ENCODE measurements at places on chromosomes 2 and 18.

DNA sequence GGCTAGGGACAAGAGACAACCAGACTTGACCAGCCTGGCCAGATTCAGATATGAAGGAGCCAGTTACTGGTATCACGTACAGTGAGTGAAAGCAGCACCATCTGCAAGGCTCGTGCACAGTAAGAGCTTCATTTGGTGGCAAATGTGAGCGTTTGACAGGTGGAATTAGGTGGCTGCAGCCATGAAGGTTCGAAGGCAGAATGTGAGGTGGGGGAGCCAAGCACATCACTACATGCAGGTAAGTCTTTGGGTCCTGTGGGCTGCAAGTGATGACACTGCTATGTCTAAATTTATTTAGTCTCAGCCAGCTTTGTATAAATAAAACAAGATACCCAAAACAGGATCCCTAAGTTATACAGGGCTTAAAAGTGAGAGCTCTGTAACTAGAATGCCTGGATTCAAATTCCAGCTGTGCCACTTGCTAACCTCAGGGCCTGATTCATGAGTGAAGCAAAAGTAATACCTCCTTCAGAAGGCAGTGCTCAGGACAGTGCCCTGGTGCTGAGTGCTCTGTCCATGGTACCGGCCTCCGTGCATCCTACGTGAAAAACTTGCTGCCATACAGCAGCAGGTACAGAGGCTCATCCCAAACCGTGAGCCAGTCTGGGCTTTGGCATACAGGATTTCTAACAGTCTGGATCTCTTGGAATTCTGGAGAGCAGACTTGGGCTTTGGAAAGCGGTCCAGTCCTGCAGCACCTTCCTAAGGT lies 18.6 kb downstream of the DDX18 start:
- DNase-seq = no peak

DNA sequence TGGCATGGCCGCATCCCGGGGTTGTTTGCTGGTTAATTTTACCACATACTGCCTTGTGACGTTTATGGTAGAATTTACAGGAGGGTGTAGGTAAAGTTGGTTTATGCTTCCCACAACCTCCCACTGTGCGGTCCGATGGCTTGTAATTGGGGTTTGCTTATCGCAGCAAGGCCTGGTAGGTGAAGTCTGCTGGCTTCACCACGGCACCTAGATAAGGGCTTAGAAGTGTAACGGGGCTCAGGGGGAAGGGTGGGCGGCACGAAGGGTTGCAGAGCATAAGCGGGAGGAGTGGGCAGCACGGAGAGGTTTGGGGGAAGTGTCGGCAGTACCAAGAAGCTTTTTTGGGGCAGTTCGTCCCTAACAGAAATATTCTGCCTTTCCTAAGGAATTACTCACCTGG lies 39.0 kb upstream of the TMEM131 start:
- DNase-seq = no peak

GRCh38 chr2:10137053-10137843 lies 14.7 kb downstream of the RRM2 start:
- no peak for DNase-seq

DNA sequence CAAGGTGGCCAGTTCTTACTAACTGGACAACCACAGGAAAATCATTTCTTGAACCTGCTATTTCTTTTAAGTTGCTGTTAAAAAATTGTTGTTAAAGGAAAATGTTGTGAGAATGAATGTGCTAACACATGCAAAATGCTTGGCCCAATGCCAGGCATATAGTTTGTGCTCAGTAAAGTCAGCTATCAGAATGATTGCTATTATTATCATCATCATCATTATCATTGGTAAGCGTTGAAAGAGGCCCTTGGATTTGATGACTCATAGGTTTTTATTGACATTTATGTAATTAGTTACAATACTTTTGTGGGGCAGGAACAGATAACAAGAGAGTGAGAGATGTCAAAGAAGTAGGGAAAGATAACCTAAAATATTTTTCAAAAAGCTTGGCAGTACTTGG lies 394.2 kb upstream of the ZEB2 start:
- no peak for DNase-seq

GRCh38 chr2:12714391-12715221 lies 2.1 kb upstream of the TRIB2 start:
- no peak for DNase-seq

DNA sequence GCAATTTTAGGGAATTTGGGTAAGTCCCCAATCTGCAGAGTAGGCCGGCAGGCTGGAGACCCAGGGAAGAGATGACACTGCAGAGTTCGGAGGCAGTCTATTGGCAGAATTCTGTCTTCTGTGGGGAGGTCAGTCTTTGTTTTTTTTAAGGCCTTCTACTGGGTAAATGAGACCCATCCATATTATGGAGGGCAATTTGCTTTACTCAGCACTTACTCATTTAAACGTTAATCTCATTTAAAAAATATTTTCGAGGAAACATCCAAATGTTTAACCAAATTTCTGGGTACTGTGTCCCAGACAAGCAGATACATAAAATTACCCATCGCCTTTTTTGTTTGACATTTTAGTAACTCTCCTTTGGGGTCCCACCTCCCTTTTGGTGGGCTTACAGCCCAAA lies 139.5 kb downstream of the IRS1 start:
- DNase-seq = no peak

DNA sequence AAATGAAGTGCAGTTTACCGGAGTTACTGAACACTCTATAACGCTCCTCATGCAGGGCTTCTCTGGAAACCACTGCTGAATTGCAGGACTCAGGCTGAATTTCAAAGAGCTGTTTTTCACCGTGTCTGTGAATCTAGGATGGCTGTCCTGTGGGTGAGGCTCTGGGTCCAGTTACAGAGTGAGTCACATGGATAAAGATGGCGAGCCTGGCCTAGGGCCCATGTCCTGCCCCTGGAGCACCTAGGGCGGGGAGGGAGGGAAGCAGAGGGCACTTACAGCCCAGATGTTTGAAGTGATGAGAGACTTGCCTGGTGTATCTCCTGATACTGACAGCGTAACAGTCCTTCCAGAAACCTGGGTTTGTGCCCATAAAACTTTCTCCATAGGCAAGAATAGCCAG lies 583.0 kb downstream of the IRS1 start:
- DNase-seq = no peak

- DNase-seq = no peak
Observed at GRCh38 chr2:18085593-18085992, 207.1 kb downstream of the KCNS3 start.
